ENCODE measurements at places on chromosomes 13 and 19.

- H3K4me3 ChIP-seq = no peak overlapping the region
- DNase-seq = peak; percentile 53
- no peaks in the 10 kb centered on the region for H3K36me3 ChIP-seq
- H3K27me3 ChIP-seq = no peaks in the 10 kb centered on the region
These were observed 380.8 kb downstream of the LMO7 start for GRCh38 chr13:76016799-76017400.

GRCh38 chr13:34583181-34583580, 358.9 kb upstream of the NBEA start:
- H3K4me3 ChIP-seq = no peak overlapping the region
- H3K27ac ChIP-seq = no peak overlapping the region
- H3K36me3 ChIP-seq = no peaks in the 10 kb centered on the region
- no peak for DNase-seq
- H3K27me3 ChIP-seq = no peaks in the 10 kb centered on the region
- H3K4me1 ChIP-seq = no peaks in the 10 kb centered on the region

DNA sequence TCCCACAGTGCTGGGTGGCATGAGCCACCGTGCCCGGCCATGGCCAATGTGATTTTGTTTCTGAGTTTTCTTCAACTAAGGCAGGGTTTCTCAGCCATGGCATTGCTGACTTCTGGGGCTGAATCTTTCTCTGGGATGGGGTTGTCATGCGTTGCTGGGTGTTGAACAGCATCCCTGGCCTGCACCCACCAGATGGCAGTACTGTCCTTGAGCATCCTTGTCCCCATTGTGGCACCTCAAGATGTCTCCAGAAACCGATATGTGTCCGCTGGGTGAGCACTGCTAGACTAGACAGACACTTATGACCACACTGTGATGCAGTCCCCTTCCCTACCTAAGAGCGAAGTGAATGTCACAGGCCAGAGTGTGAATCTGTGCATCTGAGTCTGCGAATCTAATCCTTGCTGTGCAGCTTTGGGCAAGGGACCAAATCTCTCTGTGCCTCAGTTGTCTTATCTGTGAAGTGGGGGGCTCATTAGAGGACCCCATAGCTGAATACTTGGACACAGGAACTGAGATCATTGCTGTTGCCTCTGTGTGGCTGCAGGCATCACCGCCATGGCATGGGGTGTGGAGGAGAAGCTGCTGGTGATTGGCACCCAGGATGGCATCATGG, 50.3 kb upstream of the SIN3B start:
- H3K27ac ChIP-seq = no peak overlapping the region
- no peaks in the 10 kb centered on the region for H3K36me3 ChIP-seq
- peak; percentile 71 for DNase-seq
- H3K27me3 ChIP-seq = no peaks in the 10 kb centered on the region
- H3K4me3 ChIP-seq = no peak overlapping the region

GRCh38 chr13:46213242-46213641, 1.5 kb downstream of the LRRC63 start:
- no peak overlapping the region for H3K4me3 ChIP-seq
- H3K27me3 ChIP-seq = no peaks in the 10 kb centered on the region
- no peak for DNase-seq

DNA sequence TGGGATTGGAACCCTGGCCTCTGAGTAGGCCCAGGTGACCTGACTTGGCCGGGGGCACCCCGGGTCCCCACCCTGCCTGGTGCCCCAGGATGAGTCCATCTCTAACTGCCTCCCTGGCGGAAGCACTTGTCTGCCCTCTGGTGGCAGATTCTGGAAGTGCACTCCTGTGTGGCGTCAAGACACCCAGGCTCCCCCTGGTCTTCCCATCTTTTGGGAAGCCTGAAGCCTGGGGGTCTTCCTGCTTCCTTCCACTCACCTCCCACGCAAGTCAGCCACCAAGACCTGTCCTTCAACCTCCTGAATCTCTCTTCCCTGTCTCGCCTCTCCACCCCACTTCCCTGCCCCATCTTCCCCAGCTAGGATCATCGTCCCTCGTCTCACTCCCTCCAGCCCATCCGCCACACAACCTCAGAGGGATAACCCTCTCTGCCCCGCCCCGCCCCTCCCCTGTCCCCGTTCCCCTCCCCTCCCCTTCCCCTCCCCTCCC, 7.4 kb downstream of the RABAC1 start:
- no peaks in the 10 kb centered on the region for H3K36me3 ChIP-seq
- no peaks in the 10 kb centered on the region for H3K4me1 ChIP-seq
- no peak overlapping the region for H3K4me3 ChIP-seq
- DNase-seq = peak; percentile 83

DNA sequence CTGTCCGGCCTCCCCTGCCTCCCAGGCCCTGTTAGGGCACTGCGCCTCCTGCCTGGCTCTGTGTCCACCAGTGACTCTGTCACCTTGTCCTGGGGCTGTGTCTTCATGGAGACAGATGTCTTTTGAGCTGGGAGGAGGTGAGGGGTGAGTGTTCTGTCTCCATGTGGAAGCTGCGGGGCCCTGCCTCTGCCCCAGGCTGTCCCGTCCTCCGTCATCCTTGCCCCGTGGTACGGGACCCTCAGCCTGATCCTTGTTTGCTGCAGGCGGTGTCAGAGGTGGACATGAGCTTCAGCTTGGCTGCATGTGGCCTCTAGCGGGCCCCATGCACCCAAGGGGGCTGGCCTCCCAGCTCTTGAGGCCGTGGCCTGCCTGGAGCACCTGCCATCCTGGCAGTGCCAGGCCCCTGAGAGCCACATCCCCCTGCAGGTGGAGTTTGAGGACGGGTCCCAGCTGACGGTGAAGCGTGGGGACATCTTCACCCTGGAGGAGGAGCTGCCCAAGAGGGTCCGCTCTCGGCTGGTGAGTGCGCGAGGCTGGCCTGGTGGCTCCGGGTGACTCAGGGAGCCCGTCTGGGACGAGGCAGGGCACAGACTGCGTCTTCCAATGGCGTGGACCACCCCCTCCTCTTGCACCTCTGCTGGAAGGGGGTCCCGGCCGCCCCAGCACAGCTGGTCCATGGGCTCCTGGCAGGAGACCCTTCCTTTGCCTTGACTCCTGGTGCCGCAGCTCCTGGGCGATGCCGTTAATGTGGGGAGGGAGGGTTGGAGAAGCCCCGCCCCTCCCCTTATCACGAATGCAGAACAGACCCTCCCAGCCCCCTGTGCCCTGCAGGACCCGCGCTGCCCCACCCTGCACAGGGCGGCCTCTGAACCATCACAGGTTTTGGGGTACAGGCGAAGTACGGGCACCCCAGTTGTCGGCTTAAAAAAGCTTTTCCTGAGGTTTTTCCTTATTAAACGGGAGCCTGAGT, 181.3 kb downstream of the KDM4B start:
- no peak overlapping the region for H3K27ac ChIP-seq
- DNase-seq = no peak
- H3K4me3 ChIP-seq = no peak overlapping the region
- peaks cover 5% of the 10 kb centered on the region for H3K36me3 ChIP-seq
- H3K27me3 ChIP-seq = no peaks in the 10 kb centered on the region

- H3K4me1 ChIP-seq = no peaks in the 10 kb centered on the region
- peak; percentile 56 for DNase-seq
- H3K36me3 ChIP-seq = 0 out of 2 replicates have a peak, but pooled peaks cover 5% of the 10 kb centered on the region
- no peak overlapping the region for H3K27ac ChIP-seq
- H3K27me3 ChIP-seq = no peaks in the 10 kb centered on the region
These were observed 17.2 kb upstream of the DACT3 start for GRCh38 chr19:46678110-46678732.

DNA sequence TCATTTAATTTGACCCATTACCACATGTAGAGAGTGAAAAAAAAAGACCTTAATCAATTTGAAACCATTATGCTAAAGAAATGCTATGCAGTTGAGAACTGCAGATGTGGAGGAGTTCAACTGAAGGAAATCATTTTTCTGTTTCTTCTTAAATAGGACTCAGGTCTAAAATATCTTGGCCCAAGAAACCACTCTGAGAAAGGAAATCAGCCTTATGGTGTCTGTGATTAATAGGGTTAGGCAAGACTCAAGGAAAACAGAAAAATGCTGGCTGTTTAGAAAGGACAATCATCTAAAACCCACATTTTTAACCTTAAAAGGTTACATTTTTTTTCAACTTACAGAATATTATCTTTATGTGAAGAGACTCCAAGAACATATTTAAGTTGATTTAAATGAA, 1.9 kb upstream of the SLITRK1 start:
- no peak overlapping the region for H3K4me3 ChIP-seq
- H3K27ac ChIP-seq = no peak overlapping the region
- H3K27me3 ChIP-seq = no peaks in the 10 kb centered on the region
- DNase-seq = no peak

GRCh38 chr19:55638864-55639359, 1.9 kb upstream of the ZNF580 start:
- H3K36me3 ChIP-seq = no peaks in the 10 kb centered on the region
- H3K4me1 ChIP-seq = peaks cover 12% of the 10 kb centered on the region
- H3K27ac ChIP-seq = no peak overlapping the region
- no peak overlapping the region for H3K4me3 ChIP-seq
- DNase-seq = peak; percentile 79

DNA sequence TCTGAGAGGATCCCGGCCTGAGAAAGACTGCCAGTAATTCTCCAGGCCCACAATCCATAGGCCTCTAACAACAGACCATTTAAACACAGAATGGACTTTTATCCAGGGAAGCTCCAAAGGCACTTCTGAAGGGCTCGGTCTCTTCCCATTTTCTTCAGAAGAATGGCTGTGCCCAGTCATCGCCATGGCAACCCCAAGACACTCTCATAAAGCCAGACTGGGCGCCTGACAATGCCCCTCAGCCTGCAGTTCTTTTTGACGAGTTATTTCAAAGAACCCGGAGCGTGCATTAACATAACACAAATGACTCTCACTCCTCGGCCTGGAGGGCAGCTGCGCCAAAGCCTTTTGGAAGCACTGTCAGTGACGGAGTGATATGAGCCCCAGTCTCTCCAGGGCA, 61.0 kb downstream of the RASA3 start:
- H3K27me3 ChIP-seq = no peaks in the 10 kb centered on the region
- no peak overlapping the region for H3K27ac ChIP-seq
- peaks cover 6% of the 10 kb centered on the region for H3K36me3 ChIP-seq
- no peak for DNase-seq
- no peaks in the 10 kb centered on the region for H3K4me1 ChIP-seq

DNA sequence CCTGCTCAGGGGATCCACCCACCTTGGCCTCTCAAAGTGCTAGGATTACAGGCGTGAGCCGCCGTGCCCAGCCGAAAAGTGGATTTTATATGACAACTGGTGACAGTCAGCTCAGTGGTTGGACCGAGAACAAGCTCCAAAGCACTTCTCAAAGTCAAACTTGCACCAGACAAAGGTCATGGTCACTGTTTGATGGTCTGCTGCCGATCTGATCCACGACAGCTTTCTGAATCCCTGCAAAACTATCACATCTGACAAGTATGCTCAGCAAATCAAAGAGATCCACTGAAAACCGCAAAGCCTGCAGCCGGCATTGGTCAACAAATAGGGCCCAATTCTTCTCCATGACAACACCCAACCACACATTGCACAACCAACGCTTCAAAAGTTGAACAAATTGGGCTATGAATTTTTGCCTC, 21.6 kb upstream of the NAA16 start:
- H3K27ac ChIP-seq = no peak overlapping the region
- DNase-seq = no peak
- no peaks in the 10 kb centered on the region for H3K4me1 ChIP-seq
- no peaks in the 10 kb centered on the region for H3K27me3 ChIP-seq
- no peak overlapping the region for H3K4me3 ChIP-seq
- H3K36me3 ChIP-seq = no peaks in the 10 kb centered on the region

GRCh38 chr13:109547942-109548341, 238.4 kb downstream of the IRS2 start:
- no peaks in the 10 kb centered on the region for H3K36me3 ChIP-seq
- DNase-seq = no peak
- no peaks in the 10 kb centered on the region for H3K4me1 ChIP-seq
- H3K27ac ChIP-seq = no peak overlapping the region
- no peak overlapping the region for H3K4me3 ChIP-seq
- H3K27me3 ChIP-seq = no peaks in the 10 kb centered on the region

DNA sequence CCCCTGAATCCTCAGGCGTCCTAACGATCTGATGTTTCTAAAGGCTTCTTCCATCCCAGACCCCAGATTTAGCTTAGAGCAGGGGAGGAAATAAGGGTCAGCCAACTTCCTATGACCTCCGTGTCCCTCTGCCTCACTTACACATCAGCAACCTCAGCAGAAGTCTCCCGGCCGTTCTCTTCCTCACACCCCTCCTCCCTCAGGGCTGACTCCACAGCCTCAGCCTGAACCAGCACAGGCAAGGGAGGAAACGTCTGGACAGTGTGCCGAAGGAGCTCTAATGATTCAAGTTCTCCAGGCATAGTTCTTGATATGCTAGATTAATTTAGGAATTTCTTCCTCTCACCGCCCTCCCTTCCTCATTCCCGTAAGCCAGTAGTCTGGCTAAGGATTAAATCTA, 121.4 kb downstream of the NUFIP1 start:
- H3K4me3 ChIP-seq = no peak overlapping the region
- H3K27ac ChIP-seq = no peak overlapping the region
- H3K27me3 ChIP-seq = no peaks in the 10 kb centered on the region
- no peaks in the 10 kb centered on the region for H3K4me1 ChIP-seq
- no peak for DNase-seq

DNA sequence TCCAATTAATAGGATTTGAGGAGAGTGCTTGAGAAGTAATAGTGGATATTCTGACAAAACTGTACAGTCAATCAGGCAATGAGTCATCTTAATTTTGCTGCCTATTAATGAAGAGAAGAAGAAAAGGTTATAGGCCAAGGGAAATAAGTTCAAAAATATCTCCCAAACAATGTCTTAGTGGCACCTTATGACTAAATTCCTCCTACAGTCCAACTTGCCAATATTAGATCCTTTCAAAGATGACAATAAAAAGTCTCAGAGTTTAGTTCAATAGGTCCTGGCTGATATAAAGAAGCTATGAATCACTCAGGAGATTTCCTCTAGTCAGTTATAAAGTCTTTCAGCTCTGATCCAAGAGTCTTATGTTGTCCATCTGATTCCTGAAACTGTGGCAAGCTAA, 27.9 kb downstream of the UGGT2 start:
- DNase-seq = no peak
- no peak overlapping the region for H3K4me3 ChIP-seq
- H3K27ac ChIP-seq = no peak overlapping the region
- no peaks in the 10 kb centered on the region for H3K4me1 ChIP-seq
- no peaks in the 10 kb centered on the region for H3K27me3 ChIP-seq

Measured in SJCRH30 (cell line).